ENCODE measurements at places on chromosomes 11 and 22.

GRCh38 chr11:61446211-61446651 is 16.3 kb downstream of the SDHAF2 start:
- DNase-seq = peak; percentile 51

GRCh38 chr11:61168800-61169199 is 7.6 kb upstream of the VPS37C start:
- no peak for DNase-seq

DNA sequence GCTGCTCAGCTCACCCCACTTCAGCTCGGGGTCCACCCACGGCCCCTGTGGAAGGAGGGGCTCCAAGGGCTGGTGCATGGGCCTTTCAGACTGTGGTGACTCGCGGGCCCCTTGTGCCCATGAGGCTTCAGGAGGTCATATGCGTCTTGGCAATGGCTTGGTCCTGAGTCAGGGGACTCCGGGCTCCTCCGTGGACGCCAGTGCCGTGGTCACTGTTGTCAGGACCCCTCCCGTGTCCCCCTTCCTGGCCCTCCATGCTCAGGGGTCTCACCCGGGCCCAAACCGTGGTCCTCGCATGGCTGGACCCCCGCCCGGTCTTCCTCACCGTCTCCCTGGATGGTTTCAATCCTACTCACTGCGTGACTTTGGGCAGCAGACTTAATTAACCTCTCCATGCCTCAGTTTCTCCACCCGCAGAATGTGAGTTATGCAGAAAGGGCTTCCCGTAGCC is 436.4 kb downstream of the TBC1D22A start:
- DNase-seq = no peak

DNA sequence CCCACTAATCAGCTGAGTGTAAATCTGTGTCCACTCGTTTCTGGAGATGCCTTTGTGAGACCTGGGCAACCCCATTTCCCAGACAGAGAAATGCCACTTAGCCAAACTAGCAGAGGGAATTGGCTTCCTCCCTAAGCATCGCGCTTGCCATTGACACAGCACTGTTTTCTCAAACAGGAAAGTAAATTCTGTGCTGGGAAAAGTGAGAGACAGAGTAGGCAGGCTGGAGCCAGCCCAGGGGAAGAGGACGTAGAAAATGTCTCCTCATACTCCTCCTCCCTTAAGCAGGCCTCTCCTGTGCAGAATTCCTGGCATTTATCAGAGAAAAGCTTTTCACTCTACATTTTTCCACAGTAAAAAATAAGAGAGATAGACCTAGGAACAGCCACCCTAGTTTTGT is 99.1 kb upstream of the AMOTL1 start:
- no peak for DNase-seq

DNA sequence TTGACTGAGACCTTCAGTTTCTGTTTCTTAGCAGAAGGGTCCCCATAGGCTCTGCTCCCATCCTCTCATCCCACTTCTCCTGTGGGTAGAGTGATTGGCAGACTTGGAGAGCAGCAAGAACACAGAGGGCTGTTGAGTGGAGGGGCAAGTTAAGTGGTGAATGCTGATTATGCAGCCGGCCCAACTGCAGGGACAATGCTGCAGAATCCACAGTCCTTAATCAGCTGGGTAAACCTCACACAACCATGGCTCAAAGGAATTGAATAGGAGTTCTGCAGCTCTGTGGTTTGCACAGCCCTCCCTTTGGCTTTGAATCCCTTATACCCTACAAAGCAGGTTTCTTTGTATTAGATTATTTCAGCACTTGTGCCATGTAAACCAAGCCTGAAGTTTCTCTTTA is 161.1 kb downstream of the NAV2 start:
- DNase-seq = no peak

- no peak for DNase-seq
Measured at GRCh38 chr11:35844579-35844978, 99.3 kb upstream of the LDLRAD3 start.
